CD4-positive, alpha-beta T cell treated with Interferon gamma for 1 hour (primary cell): ENCODE measurements at places on chromosomes 3 and 15.
A peak's percentile ranks its signal among the peaks of the same experiment; 100 is the strongest.

DNA sequence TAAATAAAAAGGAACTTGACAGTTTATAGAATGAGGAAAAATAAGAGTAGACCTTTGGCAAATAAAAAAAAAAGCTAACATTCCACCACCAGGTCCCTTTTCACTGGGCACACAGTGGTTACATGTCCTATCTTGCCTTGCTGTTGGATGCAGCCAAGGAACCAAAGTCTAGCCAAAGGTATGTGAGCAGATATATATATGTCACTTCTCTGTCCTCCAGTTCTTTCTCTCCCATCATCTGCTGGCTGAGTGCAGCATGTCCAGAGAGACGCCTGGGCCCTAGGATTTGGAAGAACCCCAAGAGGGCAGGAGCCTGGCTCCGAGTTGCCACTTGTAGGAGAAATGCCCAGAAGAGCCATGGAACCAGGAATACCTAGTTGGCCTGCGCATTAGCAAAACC lies 104.7 kb downstream of the SERPINI1 start:
- no peak for DNase-seq

- no peak for DNase-seq
Measured at GRCh38 chr3:135989242-135989641, 23.7 kb downstream of the PPP2R3A start.

- no peak for DNase-seq
Measured at GRCh38 chr3:61420136-61420759, 141.1 kb upstream of the PTPRG start.

DNA sequence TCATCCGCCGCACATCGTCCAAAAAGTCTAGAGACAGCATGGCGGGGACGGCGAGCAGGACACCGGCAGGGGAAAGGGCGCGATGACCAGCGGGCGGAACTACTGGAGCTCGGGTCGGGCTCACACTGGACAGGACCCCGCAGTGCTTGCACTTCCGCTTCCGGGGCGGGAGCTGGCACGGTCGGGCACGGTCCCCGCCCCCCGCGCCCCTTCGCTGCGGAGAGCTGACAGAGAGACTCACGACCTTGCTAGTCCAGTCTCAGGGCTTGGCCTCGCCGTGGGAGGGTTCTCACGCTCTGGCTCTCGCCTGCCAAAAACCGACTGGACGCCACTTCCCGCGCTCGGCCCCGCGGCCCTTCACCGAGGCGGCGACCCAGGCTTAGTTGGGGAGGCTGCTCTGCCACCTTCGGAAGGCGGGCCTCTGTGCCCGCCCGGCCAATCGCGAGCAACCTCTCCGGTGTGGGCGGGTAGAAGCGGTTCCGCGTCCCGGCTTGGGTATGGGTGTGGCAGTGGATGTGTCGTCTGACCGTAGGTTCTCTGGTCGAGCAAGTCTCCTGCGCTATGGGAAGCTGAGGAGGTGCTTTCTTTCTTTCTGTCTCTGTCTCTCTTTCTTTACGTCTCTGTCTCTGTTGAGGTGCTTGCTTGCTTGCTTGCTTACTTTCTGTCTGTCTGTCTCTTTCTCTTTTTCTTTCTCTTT lies at the start of gene SEC11A:
TSS of gene SEC11A (minus strand) at position 104 of the 697 bp plus-strand sequence. CDS start at position 40, 64 bp downstream.
- DNase-seq, result peak; percentile 93

DNA sequence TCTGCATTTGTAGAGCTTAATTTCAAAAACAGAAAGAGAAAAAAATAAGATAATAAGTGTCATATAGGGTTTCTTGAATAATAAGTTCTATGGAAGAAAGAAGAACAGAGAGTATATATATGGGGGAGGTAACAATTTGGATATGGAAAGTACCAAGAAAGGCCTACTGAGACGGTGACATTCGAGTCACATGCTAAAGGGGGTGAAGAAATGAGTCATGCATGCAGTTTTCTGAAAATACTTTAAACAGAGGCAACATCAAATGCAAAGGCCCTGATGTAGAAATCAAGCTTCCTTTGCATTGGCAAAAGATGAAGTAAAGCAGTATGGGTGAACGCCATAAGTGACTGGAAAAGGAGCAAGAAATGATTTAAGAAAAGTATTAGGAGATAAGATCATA lies 371.6 kb upstream of the ZNF385D start:
- no peak for DNase-seq

GRCh38 chr3:138081371-138082084 lies 33.9 kb downstream of the DZIP1L start:
- DNase-seq, result no peak

DNA sequence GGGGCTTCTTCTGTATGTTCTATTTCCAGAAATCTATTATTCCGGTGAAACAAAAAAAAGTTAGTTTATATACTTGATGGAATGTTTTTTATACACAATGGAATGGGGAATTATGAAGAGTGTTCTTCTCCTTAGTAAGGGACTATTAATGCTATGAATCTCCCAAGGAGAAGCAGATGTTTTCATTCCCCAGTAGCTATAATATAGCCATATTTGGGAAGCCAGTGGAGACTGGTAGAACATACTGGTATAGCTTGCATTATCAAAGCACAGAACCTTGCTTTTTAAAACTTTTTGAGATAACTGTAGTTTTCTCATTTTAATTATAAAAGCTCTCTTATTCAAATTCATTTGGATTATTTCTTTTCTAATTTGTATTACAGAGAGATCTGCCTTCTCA lies 38.3 kb downstream of the ADGRG7 start:
- no peak for DNase-seq

DNA sequence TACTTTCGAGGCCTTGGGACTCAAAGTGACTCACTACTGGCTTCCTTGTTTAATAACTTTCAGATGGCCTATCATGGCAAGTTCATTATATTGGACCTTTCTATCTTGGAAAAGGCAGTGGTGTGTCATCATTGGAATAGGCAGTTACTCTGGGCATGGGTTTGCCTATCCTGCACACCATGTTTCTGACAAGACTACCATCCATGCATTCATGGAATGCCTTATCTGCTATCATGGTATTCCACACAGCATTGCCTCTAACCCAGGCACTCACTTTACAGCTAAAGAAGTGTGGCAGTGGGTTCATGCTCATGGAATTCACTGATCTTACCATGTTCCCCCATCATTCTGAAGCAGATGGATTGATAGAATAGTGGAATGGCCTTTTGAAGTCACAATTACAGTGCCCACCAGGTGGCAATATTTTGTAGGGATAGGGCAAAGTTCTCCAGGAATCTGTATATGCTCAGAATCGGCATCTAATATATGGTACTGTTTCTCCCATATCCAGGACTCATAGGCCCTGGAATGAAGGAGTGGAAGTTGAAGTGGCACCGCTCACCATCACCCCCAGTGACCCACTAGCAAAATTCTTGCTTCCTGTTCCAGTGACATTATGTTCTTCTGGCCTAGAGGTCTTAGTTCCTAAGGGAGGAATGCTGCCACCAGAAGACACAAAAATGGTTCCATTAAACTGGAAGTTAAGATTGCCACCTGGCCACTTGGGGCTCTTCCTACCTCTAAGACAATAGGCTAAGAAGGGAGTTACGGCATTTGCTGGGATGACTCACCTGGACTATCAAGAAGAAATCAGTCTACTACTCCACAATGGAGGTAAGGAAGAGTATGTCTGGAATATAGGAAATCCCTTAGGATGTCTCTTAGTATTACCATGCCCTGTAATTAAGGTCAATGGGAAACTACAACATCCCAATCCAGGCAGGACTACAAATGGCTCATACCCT lies 1161.4 kb downstream of the SI start:
- no peak for DNase-seq

DNA sequence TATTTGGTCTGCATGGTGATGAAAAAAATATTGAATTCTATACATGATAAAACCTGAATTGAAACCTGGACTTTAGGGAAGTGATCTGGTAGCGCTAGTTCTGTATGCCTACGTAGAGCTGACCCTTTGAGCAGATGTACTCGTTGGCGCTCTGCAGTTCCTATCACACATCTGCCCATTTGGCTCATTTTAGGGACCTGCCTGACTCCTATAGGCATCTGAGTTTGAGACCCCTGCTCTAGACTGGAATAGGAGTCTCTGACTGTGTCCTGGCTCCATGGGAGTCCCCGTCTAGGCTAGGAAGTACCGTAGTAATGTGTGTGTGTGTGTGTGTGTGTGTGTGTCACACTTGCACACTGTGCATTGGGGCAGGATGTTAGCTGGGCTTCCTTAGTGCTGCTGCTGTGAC lies 21.2 kb downstream of the STARD5 start:
- DNase-seq, result peak; percentile 37

- no peak for DNase-seq
Measured at GRCh38 chr3:42351207-42351606, 59.2 kb downstream of the LYZL4 start.

- DNase-seq, result no peak
Measured at GRCh38 chr3:99633887-99634558, 4.4 kb upstream of the COL8A1 start.

GRCh38 chr15:67501177-67501835 lies 19.6 kb upstream of the C15orf61 start:
- DNase-seq, result no peak

DNA sequence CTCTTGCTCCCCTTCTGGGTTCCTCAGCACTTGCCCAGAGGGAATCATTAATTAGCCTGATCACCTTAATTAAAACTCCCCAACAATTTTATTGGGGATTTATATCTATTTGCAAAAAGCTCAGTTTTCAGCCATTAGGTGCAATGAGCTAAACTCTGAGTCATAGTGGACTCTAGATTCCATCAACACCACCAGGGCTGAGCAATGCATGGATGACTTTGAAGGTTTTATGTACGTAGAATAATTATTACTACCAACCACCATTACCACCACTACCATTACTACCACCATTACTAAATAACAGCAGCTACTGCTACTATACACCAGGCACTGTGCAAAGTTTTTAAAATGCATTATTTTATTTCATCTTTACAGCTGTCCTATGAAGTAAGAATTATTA lies 81.2 kb downstream of the ZNF621 start:
- no peak for DNase-seq

DNA sequence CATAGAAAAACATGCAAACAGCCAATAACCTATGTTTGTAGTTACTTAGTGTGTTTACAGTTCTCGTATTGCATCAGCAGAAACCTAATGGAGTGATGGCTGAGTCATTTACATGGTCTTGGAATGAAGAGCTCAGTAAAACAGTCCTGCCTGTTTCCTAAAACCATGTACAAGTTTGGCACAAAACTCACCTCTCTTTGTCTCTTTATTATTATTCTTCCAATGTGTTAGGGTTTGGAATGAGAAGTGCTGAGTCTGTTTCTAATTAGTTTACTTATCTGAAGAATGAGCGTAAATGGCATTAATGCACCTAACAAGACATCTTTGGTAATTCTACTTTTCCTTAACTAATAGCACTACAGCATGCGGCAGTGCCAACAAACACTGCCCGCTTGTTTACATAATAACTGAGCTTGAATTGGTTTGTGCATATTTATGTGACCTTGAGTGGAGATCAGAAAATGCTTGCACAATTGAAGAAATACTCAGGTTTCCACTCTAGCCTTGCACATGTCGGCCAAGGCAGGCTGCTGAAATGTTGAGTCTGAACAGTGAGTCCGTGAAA lies 385.4 kb upstream of the SEMA6D start:
- DNase-seq, result no peak

- no peak for DNase-seq
Measured at GRCh38 chr3:114456742-114457141, 162.9 kb downstream of the TIGIT start.

GRCh38 chr3:94179059-94179458 lies 116.2 kb downstream of the NSUN3 start:
- DNase-seq, result no peak

DNA sequence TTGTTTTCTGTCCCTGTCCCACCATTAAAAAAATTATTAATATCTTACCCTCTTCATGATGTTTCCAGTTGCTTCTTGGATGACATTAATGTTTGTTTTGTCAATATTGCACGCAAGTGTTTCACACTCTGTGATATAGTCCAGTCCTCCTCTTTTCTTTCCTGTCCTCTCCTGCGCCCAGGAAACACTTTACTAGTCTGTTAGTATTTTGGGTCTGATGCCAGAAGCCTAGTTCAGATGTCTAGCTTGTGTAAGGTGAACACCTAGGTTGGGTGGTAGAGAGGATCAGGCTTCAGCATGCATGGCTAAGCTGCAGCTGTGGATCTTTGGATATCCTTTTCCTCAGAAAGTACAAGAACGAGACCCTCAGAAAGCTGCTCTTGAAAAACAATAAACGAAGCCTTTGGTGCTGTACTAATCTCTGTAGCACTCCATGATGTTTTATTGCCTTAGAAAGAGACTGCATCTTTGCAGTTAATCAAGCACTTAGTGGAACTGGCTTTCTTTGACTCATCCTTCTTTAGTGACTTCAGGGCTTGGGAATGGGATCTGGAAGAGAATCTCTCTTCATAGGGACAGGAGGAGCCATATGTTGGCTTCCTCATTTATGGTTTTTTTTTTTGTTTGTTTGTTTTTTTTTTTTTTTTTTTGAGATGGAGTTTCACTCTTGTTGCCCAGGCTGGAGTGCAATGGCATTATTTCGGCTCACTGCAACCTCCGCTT lies 253.4 kb downstream of the LPP start:
- DNase-seq, result no peak

GRCh38 chr15:77733579-77734300 lies 101.0 kb upstream of the LINGO1 start:
- no peak for DNase-seq

DNA sequence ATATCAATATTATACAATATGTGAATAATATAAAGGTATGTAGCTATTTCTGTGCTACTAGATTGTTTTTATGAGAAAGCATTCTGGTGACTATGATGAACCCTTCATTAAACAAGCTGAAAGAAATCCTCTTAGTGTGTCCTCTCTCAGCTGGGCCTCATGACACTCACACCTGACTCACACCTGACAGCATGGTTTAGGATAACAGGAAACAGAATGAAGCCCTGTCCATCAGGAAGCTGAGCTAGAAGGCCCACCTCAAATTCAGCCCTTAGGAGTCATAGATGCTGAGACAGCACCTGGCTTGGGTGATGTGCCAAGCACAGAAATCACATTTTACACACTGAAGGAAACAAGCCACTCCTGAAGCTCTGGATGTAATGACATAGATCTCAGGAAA lies 30.8 kb downstream of the CHCHD4 start:
- DNase-seq, result no peak

DNA sequence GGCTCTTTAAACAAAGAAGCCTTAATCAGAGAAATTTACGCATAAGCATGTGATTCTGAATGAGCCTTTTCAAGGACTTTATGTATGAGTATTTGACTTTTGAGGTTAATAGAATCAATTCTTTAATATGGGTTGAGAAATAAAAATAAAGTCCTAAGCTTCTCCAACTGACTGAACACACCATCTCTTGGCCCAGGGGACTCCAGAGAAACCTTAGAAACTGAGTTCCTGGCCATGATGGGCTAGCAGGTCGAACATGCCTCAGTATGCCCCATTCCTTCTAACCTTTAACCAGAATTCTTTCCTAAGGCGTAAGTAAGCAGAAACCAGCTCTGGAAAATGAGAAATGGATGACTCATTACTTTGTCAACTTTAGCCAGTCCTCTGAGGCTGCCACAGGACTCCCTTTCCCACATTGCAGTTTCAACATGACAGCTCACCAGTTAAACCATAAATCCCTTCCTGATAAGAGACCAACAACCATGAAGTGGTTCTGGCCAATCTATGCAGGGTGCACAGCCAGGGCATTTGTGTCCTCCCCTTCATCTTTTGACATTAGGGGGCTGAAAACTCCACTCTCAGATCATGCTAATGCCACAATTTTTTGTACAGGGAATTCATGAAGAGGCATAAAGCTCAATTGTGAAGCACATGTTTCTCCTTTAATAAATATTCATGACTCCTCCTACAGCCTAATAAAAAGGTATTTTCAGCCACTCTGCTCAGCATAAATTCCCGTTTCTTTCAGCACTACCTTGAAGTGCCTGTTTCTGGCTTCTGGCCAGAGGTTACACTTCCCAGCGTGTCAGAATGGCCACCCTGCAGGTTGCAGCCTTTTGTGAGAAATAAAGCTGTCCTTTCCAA lies 33.3 kb downstream of the TM4SF18 start:
- DNase-seq, result no peak

- DNase-seq, result no peak
Measured at GRCh38 chr3:99960941-99961340, 143.3 kb downstream of the CMSS1 start.
